ENCODE measurements at places on chromosomes 7 and 10. TPM values are rescaled to one million over a fixed set of nuclear protein-coding genes. Genes with fewer than 3 reads are reported as not detected.

- no peaks in the 10 kb centered on the region for H3K27me3 ChIP-seq
- H3K27ac ChIP-seq, result no peak overlapping the region
- DNase-seq, result peak; percentile 51
- H3K4me1 ChIP-seq, result no peaks in the 10 kb centered on the region
Measured at GRCh38 chr10:5587151-5588079, 62.7 kb downstream of the CALML3 start.

The STAG3 gene
- total RNA-seq, result 2.3 TPM

DNA sequence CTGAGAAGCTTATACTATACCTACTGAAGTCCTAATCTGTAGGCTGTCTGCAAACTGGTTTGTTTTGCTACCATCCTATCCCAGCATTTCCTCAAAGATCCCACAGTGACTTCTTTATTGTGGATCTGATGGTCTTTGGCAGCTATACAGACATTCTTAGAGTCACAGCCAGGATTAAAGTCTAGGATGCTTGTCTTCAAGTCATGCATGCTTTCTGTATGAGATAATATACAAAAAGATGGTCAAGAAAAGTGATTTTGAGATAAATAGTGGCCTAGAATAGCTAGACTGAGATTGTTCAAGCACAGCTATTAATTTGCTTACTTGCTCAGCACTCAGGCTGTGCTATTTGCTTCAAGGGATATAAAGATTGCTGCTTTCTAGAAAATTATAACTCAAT is 454.4 kb downstream of the AUTS2 start:
- no peaks in the 10 kb centered on the region for H3K36me3 ChIP-seq
- H3K27ac ChIP-seq, result no peak overlapping the region
- no peak for DNase-seq
- no peaks in the 10 kb centered on the region for H3K27me3 ChIP-seq

DNA sequence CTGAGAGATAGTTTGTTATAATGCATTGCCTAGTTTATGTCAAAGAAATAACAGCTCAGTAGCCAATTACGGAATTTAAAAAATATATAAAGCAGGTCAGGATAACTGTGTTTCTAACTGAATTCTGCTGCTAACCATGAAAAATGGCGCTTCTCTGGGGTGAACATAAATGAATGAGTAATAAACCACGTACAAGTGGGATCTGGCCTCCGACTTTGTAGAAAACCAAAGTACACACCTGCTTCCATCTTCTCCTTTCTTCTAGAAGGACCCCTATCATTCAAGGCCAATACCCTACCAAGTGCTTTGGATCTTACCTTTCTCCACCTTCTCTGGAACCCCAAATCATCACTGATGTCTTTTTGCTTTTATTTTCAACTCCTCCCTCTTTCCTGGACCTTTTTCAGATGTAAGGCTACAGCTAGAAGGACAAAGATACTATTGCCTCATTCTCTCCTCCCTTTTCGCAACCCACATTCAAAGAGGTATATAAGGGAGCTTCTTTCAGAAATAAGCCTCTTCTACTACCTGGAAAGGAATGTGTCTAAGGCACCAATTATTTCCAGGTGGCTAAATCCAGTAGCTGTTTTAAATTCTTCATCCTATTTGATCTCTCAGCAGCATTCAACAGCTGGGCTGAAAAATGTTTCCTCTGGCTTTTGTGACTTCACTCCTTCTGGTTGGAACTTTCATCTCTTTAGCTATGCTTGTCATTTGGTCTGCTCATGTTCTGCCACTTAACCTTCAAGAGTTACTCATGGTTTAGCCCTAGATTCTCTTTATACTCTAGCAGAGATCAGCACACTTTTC is 37.7 kb downstream of the NAMPT start:
- H3K4me1 ChIP-seq, result no peaks in the 10 kb centered on the region
- no peak overlapping the region for H3K27ac ChIP-seq
- no peak for DNase-seq
- peaks cover 45% of the 10 kb centered on the region for H3K36me3 ChIP-seq
- no peaks in the 10 kb centered on the region for H3K27me3 ChIP-seq
- H3K4me3 ChIP-seq, result no peak overlapping the region

The AKR1C1 gene
- 42.0 TPM for total RNA-seq

DNA sequence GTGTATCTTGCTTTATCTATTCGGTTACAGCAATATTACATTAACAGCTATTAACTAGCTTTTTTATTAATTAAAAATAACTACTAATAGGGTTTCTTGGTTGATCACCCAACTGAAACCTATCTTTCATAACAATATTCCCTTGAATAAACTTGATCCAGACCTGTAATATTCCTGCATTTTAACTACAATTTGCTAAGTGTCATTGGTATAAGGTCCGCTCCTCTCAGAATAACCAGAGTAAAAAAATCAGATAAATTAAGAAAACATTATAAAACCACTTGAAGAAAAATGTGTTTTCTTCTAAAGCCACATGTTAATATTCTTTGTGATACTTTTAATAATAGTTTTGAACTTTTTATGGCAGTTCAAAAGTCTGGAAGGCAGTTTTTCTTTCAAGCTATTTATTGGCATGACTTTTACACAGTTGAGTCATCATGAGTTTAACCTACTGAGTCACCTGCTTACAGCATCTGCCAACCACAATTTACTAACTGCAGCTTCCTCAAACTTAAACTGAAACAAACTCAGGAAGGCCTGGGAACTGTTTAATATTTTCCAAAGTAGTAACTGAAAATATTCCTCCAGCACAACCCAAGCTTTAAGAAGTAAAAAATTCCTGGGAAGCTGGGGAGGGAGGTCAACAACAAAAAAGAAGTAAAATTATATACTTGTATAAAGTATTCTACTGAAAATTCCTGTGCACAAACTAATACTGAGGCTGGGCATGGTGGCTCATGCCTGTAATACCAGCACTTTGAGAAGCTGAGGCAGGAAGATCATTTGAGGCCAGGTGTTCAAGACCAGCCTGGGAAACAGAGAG is 103.2 kb downstream of the NRBF2 start:
- no peak for DNase-seq
- H3K36me3 ChIP-seq, result no peaks in the 10 kb centered on the region
- H3K4me1 ChIP-seq, result peaks cover 18% of the 10 kb centered on the region
- H3K27ac ChIP-seq, result peak overlapping the region; percentile 49

- no peak overlapping the region for H3K27ac ChIP-seq
- H3K27me3 ChIP-seq, result no peaks in the 10 kb centered on the region
- no peak for DNase-seq
- no peaks in the 10 kb centered on the region for H3K4me1 ChIP-seq
- no peaks in the 10 kb centered on the region for H3K36me3 ChIP-seq
Measured at GRCh38 chr7:46059308-46060020, 138.4 kb upstream of the IGFBP3 start.

DNA sequence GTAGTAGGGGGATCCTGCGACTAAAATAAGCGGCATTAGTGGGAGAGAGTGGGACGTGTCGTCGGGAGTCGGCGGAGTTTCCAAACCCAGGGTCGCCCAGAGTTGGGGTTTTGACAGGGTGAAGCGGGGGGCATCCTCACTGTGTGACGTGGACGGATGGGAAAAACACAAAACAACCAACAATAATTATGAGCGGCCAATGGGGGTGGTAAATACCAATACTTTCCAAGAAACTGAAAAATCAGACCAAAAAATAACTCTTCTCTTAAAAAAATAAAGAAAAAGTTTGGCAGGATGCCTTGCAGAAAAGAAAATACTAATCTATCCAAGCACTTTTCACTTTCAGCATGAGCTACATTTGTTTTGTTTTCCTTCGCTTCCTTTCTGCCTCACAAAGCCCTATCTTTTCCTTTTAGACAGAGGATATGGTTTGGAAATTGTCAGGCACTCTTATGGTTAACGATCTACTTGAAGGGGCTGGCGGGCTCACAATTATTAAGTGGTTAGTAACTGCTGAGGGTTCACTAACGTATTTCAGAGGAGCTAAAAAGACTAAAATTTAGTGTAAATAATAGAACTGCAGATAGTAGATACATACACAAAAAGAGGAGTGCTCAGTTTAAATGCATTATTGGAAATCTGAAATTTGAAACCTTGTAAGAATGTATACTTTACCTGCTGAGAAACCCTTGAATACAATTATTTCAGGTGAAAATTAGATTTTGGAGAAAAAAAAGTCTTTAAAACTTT is 802 bp upstream of the CDK6 start:
- peaks cover 5% of the 10 kb centered on the region for H3K4me1 ChIP-seq
- no peak for DNase-seq
- H3K27ac ChIP-seq, result peak overlapping the region; percentile 55
- no peaks in the 10 kb centered on the region for H3K36me3 ChIP-seq

DNA sequence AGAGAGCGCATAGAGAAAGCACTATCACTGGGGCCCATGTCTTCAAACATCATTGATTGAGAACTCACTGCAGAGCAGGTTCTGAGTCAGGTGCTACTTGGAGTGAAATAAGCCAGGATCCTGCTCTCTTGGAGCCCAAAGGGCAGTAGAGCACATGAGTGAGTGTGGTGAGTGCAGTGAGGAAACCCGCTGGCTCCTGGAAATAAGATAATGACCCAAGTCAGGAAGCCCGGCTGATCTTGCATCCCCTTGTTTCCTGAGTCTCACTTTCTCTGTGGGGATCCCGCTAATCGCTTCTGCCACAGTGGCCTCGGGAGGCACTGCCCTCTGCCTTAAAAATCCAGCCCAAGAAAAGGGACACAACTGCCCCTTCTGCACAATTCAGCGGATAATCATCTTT is 7.1 kb upstream of the FAM107B start:
- DNase-seq, result no peak
- H3K4me1 ChIP-seq, result peaks cover 10% of the 10 kb centered on the region
- H3K4me3 ChIP-seq, result no peak overlapping the region
- H3K36me3 ChIP-seq, result no peaks in the 10 kb centered on the region
- no peaks in the 10 kb centered on the region for H3K27me3 ChIP-seq

The HOXA6 gene
- total RNA-seq, result 6.5 TPM

GRCh38 chr10:71538608-71539260 is 142.0 kb downstream of the CDH23 start:
- no peaks in the 10 kb centered on the region for H3K36me3 ChIP-seq
- no peaks in the 10 kb centered on the region for H3K4me1 ChIP-seq
- H3K27ac ChIP-seq, result no peak overlapping the region
- no peak for DNase-seq
- H3K27me3 ChIP-seq, result no peaks in the 10 kb centered on the region

DNA sequence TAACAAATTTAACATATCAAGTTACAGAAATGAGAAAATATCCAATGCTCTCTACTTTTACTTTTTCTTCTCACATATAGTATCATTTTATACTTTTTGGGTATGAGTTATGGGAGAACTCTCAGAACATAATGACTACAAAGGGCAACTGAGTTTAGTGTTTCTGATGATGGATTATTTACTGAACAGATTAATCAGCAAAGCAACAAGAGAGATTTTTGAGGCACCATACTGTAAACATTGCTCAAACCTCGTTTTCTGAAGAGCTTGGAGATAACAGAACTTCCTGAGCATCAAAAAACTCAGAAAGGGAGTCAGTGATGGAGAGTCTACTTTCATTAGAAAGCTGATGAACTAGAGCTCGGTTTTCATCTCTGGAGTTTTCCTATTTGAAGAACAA is 84.8 kb upstream of the GSDME start:
- no peaks in the 10 kb centered on the region for H3K4me1 ChIP-seq
- no peak overlapping the region for H3K27ac ChIP-seq
- H3K27me3 ChIP-seq, result no peaks in the 10 kb centered on the region

The PAPSS2 gene
- total RNA-seq, result 210 TPM

DNA sequence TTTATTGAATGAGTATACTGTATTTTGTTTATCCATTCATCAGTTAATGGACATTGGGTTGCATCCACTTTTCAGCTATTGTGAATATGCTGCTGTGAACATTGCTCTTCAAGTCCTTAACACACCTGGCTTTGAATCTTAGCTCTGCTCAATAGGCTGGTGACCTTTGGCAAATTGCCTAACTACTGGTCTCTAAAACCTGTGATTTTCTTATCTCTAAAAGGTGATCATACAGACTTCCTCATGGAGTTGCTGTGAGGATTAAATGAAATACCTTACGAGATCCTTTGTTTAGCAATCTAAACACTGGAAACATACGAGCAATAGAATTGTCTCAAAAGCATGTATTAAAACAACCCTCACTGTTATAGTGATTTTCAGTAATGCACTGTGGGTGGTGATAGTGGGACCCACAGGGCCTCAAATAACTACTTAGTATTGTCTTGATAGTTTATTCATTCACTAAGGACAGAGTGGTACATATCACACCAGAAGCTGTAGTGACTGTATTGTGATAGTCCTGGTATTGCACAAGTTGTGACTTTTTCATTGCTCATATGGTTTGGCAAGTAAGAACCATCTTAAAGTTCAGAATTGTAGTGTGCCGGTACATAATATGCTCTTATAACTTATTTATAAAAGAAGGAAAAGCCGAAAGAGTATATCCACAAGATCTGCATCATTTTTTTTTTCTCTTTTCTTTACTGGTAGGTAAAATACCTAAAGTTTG is 257.6 kb downstream of the EXOC4 start:
- no peaks in the 10 kb centered on the region for H3K27me3 ChIP-seq
- H3K36me3 ChIP-seq, result no peaks in the 10 kb centered on the region
- no peak for DNase-seq
- no peak overlapping the region for H3K27ac ChIP-seq
- no peak overlapping the region for H3K4me3 ChIP-seq
- no peaks in the 10 kb centered on the region for H3K4me1 ChIP-seq

GRCh38 chr7:138459413-138460175 is 465 bp upstream of the TRIM24 start:
- DNase-seq, result peak; percentile 98
- H3K36me3 ChIP-seq, result no peaks in the 10 kb centered on the region
- H3K27me3 ChIP-seq, result no peaks in the 10 kb centered on the region

DNA sequence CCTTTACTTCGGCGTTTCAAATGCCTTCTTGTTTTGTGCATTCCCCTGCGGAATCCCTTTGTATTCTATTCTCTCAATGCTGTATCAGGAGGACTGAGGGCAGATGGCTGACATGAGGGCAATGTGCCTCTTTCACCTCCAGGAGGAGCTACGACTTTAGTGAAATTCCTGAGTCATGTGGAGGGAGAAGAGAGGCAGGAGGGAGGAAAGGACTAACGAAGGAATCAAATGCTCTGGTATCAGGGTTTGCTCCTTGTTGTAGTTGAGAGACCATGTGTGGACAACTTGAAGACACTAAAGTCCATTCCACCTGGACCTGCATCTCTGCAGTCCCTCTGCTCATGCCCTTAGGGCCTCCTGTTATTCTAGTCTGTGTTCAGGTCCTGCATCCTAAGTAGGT is 40.2 kb upstream of the PRSS58 start:
- H3K36me3 ChIP-seq, result no peaks in the 10 kb centered on the region
- DNase-seq, result no peak
- H3K27me3 ChIP-seq, result no peaks in the 10 kb centered on the region
- H3K27ac ChIP-seq, result no peak overlapping the region
- H3K4me3 ChIP-seq, result no peak overlapping the region

DNA sequence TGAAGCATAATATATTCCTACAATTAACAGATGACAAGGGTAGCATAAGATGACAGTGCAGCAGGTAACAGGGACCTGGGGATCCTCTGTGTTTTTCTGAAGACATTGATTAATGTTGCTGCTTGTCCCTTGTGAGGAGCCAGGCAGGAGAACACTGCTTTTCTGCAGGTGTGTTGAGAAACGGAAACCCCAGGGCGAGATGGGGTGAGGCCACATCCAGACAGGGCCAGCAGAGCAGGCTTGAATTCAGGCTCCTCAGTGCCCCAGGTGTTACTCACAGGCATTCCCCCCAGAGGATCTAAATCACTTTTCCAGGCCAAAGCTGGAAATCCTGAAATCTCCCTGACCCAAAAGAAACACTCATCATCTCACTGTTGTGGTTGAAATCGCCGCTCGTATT is 105.3 kb downstream of the CCDC3 start:
- no peaks in the 10 kb centered on the region for H3K27me3 ChIP-seq
- no peaks in the 10 kb centered on the region for H3K36me3 ChIP-seq
- no peak for DNase-seq
- H3K4me3 ChIP-seq, result no peak overlapping the region
- H3K27ac ChIP-seq, result no peak overlapping the region
- no peaks in the 10 kb centered on the region for H3K4me1 ChIP-seq

The SMKR1 gene
- total RNA-seq, result not detected
